NCI-H1930 (cell line): ENCODE measurements at places on chromosomes 7 and 10.

GRCh38 chr7:29977886-29978651, 11.5 kb downstream of the SCRN1 start:
- DNase-seq = no peak

DNA sequence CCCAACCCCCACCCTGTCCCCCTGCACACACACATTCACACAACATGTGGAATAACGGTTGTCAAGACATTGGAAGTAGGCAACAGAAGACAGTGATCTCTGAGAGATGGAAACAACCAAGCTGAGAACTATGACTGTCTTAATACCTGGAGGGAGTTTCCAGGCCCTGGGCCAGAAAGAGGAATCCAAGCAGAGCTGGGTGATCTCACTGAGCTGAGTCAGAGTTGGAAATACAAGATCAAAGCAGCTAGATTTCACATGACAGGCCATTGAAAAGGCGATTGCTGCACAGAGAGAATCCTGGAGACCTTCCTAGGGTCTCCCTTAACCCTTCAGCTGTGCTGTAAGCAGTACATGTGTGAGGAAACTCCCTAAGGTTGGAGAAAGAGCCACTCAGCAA, 165.8 kb upstream of the PRSS1 start:
- no peak for DNase-seq

DNA sequence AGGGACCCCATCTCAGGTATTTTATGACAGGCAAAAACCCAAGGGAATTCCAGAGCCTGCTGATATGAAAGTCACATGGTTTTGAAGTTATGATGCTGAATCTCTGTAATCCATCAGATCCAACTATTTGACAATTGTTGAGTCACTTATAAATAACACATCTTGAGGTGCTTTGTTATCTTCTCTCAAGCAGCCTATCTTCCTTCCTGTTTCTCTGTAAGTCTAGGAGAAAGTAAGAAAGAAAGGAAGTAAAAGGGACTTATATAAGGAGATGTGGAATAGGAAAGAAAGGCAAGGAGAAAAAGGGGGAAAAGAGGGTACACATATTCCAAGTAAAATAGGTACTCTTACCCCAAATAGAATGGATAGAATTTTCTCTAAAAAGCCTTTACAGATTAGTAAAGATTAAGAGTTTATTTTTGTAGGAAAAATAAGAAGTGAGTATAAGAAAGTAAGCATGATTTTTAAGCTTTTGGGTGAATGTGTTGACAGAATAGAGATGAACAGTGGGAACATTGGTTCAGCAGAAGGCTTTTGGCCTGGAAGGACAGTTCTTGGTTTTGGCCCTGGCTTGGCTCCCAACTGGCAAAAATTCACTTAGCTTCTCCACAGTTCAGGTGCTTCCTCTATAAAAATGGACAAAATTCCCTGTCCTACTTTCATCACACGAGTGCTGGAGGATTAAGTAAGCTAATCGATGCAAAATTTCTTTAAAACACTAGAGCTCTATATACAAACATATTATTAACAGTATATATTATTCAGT, 39.6 kb upstream of the ANK3 start:
- DNase-seq = no peak

GRCh38 chr7:134852625-134853024, 73.2 kb downstream of the CALD1 start:
- DNase-seq = no peak

- peak; percentile 54 for DNase-seq
These were observed 181.3 kb downstream of the MAGI2 start for GRCh38 chr7:79272066-79272669.

DNA sequence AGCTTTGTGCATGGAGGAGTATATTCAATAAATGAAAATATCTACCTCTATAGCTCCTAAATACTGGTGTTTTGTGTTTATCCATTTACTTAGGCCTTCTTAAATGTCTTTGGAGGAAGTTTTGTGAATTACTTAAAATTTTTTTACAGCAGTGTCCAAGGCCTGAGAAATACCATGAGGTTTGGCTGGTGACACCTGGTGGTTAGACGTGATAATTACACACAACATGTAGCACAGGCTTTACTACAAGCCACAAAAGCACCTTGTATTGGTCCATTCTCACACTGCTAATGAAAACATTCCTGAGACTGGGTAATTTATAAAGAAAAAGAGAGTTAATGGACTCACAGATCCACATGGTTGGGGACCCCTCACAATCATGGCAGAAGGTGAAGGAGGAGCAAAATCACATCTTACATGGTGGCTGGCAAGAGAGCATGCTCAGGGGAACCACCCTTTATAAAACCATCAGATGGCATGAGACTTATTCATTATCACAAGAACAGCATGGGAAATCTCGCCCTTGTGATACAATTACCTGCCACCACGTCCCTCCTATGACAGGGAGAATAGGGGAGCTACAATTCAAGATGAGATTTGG, 20.6 kb downstream of the HYAL4 start:
- DNase-seq = peak; percentile 20

DNA sequence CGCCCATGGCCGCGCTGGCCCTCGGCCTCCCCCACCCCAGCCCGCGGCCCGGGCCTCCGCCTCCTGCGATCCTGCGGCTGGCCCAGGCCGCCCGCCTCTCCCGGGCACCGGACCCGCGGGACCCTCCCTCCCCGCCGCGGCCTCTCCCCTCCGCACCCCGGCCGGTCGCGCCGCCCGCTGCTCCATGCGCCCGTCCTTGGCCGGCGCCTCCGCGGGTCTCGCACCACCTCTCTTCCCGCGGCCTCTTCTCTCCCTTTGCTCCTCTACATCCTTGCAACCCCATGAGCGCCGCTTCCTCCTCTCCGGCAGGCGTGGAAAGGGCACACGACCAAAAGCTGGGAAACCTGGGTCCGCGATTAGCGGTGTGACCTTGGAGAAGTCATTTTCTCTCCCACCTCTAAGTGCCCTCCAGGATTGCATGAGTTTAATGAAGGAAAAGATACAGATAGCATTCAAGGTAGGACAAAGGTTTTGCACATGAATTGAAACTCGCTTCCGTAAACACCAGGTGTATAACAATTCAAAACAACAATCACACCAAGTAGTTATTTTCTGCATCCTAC, 448 bp upstream of the SRPK2 start:
- DNase-seq = peak; percentile 57

DNA sequence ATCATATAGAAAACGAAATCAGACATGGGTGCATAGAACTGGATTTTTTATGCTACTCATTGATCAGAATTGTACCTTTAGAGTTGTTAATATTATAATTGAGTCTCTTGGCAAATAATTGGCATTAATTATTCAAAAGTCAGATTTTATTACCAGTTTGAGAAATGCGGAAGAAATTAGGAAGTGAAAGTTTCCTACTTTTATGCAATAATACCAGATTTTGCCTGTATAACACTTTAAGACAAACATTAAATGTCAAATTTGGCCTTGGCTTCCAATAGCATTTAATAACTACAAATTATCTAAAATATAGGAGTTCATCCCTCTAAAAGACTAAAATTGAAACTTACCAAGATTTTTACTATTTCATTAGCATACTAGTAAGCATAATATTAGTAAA, 6.8 kb upstream of the TFEC start:
- DNase-seq = no peak
